Skin of body (tissue), 3 donors: ENCODE measurements at places on chromosomes 7 and 10. TPM values are rescaled to one million over a fixed set of nuclear protein-coding genes. Genes with fewer than 3 reads are reported as not detected.

DNA sequence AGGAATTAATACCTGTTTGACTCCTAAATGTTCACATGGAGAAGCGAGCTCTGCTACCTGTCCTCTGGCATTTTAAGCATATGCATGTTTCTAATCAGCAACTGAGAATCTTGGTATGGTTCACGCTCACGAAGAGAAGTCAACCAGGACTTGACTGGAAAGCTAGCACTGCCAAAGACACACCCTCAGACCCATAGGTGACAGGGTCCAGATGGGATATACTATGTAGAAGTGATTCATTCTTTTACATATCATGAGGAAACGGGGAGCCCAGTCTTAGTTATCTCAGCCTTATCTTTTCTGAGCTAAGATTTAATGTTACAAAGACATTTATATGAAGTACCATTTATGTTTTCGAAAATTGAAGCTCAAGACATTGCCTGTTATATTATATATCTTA, 313.0 kb downstream of the DOCK4 start:
- DNase-seq, result no peak

DNA sequence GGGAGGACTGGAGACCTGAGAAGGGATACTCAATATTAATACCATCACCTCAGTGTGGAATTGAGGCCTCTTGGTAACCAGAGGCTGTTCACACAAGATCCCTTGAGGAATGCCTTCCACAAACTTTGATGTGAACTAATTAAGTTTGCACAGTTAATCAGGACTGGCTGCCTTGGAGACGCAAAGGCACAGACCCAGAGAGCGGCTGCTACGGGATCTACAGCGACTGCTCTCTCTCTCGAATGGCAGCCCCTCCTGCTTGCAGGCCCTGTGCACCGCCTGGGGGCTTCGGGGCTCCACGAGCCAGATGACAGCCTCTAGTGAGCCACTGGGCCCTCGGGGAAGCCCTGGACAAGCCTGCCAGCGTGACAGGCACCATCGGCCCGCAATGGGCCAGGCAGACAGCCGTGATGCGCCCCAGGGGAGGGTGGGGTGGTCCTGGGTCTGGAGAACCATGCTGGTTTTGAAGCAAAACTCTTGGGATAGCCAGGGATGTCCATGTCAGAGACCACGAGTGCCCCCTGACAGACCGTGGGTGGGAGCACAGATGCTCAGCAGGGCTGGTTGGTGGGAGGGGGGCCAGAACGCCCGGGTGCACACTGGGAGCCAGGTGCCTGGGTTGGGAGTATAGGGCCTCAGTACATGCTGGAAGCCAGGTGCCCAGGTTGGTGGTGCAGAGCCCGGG, 195.6 kb downstream of the ELFN1 start:
- no peak for DNase-seq

GRCh38 chr10:31315453-31315852, 3.6 kb upstream of the ZEB1 start:
- no peak for DNase-seq

GRCh38 chr7:27611059-27611458, 51.6 kb downstream of the HIBADH start:
- no peak for DNase-seq

GRCh38 chr7:7911369-7912123, 57.0 kb upstream of the GLCCI1 start:
- DNase-seq, result no peak

- DNase-seq, result no peak
Observed at GRCh38 chr7:14888962-14889361, 13.6 kb downstream of the DGKB start.

DNA sequence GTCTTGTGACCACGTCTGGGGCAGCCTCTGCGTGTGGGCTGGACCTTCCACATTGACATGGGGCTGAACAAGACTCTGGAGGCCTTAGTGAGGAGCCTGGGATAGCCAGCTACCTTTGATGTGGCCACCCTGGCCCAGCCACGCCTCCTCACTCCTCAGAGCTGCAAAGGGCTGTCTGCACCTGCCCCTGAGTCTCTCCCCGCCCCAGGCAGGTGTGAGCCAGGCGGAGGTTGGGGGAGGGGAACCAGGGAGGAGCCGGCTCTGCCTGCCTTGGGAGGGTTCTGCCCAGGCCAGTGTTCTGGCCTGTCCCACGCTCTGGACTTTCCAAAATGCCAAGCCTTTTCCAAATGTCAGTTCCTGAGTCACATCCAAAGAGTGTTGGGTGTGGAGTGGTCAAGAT, 72.2 kb downstream of the GTF2IRD1 start:
- no peak for DNase-seq

DNA sequence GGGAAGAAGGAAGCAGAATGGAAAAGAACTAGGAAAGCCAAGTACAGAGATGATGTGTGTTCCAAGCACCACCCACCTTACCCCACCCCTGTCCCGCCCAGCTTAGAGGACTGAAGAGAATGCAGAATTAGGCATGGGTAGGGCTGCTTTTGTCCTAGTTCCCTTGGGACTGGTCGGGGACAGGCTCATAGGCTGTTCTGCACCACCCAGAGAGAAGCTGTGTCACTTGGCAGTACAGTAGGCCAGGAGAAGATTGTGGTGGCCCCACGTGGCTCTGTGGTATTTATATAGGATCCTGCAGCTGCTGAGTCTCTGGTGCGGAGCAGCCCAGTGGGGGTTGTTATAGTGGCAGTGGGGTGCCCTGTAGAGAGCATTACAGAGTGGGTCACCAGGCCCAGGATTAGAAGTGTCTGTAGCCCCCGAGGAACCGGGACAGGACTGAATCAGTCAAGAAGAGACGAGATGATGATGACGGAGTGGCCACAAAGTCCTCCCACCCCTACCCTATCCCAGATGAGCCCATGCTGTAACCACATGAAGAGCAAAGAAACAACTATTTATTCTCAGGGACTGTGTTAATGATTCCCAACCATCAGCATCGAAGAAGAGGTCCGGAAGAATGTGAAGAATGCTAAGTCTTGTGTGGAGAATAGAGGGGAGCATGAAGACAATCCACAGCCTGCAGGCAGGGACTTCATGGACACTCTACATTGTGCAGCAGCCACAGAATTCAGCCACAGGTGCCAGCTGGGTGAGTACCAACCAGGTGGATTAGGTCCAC, 88.9 kb downstream of the C1GALT1 start:
- no peak for DNase-seq

GRCh38 chr10:43076311-43076875, 476 bp upstream of the RET start:
- no peak for DNase-seq

- DNase-seq, result no peak
Observed at GRCh38 chr10:129759214-129760002, 204.7 kb downstream of the EBF3 start.

GRCh38 chr7:1811850-1812508, 141.9 kb downstream of the ELFN1 start:
- no peak for DNase-seq

- no peak for DNase-seq
Observed at GRCh38 chr10:90642136-90642535, 215.7 kb downstream of the HTR7 start.

- no peak for DNase-seq
Observed at GRCh38 chr7:19670806-19671205, 38.0 kb downstream of the POLR1F start.

DNA sequence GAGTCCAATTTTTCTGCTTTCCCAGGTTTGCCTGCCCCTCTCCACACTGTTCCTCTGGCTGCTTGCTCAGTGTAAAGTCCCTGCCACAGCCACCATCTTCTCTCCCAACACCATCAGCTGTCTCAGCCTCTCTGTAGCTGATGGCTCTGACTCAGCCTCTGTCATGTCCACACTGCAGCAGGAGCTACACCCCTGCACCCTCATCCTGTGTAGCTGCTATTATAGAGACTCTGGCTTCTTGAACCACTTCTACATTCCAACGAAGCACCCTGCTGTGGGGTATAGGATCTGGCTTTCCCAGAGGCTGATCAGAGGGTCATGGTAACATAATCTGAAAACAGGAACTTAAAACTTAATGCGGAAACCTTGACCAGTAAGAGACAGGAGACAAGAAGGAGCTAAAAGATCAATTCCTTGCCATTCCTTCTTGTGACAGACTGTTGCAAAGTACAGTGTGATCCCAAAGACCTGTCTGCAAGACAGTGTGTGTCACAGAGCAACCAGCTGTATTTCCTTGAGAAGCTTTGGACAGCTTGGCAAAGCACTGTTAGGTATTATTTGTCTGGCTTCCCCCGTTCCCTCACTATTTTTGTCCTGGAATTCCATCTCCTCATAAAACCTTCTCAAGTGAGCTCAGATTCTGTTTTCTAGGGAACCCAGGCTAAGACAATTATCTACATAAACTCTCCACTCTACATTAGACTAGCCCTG, 42.3 kb downstream of the NRCAM start:
- no peak for DNase-seq

GRCh38 chr7:18579698-18580097, 84.1 kb downstream of the HDAC9 start:
- DNase-seq, result no peak

- DNase-seq, result no peak
Observed at GRCh38 chr7:111290419-111290818, 199.5 kb downstream of the LRRN3 start.

GRCh38 chr10:58318346-58318745, 16.5 kb upstream of the UBE2D1 start:
- DNase-seq, result no peak

The MUC12 gene
- not detected for total RNA-seq

The ZNRF2 gene
- 18.8 TPM for total RNA-seq

The PTCD1 gene
- 3.8 TPM for total RNA-seq

The CHST3 gene
- 19.5 TPM for total RNA-seq
